ENCODE measurements at places on chromosomes 4 and X.

DNA sequence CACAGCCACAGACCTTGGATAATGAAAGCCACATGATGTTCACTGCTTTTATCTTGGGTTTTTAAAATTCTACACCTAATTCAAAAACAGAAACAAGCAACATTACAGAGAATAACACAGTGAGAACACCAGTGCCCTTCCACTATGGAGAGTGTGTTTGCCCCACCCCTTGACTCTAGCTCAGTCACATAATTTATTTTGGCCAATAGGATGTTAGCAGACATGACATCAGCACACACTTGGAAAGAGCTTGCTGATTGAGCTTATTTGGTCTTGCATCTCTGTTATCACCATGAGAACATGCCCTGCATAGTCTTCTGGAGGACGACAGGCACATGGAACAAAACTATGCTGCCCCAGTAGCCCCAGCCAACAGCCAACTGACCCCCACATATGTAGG is 118.1 kb downstream of the HNRNPD start:
- DNase-seq: no peak

GRCh38 chrX:7378406-7378805 is 230.5 kb upstream of the PUDP start:
- no peak for DNase-seq

GRCh38 chr4:156779774-156780173 is 191.8 kb downstream of the PDGFC start:
- DNase-seq: peak; percentile 2

DNA sequence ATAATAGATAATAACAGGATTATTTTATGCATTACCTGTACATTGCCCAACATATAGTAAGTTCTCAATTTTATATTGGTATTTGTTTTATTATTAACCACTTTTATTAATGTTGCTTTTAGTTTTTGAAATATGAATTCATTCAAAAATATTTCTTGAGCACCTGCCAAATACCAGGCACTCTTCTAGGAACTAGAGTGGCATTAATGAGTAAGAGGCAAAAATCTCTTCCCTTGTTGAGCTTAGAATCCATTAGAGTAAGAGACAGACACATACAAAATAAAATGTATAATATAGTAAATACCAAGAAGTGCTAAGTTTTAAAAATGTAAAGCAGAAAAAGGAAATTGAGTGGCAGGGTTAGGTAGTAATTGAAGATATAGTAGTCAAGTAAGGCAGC is 45.8 kb downstream of the TET2 start:
- no peak for DNase-seq

GRCh38 chr4:11359591-11359990 is 69.1 kb downstream of the HS3ST1 start:
- no peak for DNase-seq

DNA sequence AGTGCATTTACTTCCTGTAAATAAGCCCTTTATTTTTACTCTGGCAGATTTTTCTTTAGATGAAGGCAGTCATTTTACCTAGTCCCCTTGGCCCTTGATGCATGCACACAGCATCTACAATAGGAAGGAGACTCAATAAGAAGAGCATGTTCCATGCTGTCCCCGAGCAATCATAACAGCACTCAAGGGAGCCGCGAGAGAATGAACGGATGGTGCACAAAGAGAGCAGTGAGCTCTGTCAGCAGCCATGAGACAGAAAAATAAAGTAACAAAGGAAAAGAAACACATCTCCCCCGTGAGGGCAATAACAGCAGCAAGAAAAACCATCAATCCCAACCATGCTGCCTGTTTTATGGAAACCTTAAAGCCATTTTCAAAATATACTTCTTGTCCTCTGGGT is 11.9 kb downstream of the SMIM31 start:
- no peak for DNase-seq

DNA sequence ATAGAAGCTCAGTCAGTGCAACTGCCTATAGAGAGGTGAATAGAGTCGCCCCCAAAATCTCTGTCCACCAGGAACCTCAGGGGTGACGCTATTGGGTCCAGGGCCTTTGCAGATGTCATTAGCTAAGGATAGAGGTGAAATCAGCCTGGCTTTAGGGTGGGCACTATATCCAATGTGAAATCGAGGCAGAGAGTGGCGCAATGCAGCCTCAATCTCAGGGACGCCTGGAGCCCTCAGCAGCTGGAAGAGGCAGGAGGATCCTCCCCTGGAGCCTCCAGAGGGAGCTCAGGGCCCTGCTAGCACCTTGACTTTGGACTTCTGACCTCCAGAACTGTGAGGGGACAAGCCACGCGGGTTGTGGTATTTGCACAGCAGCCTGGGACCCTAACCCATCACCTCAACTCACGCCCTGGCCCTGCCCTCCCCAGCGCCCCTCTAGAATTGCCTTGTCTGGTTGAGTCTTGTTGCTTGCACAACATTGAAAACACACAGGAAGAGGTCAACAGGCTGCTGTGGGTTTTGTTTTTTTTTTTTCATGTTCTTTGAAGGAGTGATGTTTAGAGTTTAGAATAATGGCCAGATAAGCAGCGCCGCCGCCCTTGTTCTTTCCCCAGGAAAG is 89.4 kb upstream of the PSAPL1 start:
- DNase-seq: no peak

DNA sequence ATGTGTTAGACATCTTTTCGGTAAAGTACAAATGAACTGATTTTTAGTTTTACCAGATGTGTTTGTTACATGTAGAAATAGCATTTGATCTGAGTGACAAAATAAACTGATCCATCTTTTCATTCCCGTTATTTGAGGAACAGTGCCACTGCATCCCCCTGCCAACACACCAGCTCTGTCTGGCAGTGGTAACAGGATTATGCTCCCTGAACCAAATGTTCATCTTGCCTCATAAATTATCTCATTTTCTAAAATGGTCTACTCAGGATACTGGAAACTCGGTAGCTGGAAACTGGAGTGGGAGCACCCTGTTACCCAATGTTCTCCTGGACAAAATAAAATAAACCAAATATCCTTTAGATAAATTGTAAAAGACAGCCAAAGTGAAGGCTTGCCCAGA is 171.6 kb downstream of the FAT4 start:
- no peak for DNase-seq

GRCh38 chrX:99750721-99751120 is 659.4 kb downstream of the PCDH19 start:
- no peak for DNase-seq

DNA sequence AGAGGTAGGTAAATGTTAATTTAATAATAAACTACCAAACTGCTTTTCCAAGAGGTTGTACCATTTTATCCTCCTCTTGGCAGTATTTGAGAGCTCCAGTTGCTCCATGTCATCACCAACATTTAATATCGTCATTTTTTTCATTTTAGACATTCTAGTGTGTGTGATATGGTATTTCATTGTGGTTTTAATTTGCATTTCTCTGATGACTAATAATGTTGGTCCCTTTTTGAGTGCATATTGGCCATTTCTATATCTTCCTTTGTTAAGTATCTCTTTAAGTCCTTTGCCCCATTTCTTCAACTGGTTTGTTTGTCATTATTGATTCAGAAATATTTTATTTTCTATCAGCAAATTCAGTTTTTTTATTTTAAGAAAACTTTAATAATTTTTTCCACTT is 88.8 kb downstream of the MAPK10 start:
- no peak for DNase-seq

DNA sequence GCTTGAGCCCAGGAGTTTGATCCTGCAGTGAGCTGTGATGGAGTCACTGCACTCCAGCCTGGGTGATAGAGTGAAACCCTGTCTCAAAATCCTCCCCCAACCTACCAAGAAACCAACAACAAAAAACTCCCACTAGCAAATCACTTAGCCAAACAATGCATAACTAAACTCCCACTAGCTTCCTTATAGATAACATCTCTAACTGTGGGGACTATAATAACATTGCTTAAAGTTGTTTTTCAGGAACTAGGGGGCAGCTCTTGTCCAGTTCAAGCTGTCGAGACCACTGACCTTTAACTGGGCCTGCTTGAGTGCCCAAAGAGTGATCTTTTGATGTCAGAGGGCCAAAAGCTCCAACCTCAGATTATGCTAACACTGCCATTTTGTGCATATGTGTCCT is 81.7 kb downstream of the FREM3 start:
- DNase-seq: no peak

DNA sequence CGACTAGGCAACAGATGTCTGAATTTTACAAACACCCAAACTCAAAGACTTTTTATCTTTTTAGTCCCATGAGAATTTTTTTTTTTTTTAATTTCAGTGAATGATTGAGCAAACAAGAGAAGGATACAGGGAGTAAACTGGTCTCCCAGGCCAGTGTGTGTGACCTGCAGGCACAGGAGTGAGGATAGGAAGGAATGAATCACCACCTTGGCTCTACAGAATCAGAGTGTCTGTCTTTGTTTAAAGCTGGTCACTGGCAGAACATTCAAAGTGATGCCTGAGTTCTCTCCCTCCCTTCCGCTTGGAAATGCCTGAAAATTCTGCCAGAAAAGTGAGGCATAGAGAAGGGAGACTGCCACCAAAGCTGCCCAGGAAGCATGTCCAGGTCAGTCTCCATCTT is 69.5 kb downstream of the PARM1 start:
- DNase-seq: no peak

GRCh38 chrX:47651043-47651905 is 911 bp upstream of the ELK1 start:
- no peak for DNase-seq

DNA sequence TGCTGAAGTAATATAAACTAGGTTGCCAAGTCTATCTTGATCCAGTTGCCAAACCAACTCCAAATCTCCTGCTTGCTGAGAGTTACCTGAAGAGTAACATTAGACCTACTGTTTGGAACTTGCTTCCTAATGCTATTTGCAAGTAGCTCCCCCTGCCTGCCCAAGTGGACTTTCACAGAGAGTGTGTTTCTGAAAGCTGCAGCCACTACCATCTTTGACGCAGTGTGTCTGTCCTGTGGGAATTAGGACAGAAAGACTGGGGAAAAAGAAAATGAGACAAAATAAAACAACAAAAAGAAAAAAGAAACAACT is 195.0 kb upstream of the HS3ST1 start:
- DNase-seq: peak; percentile 77

DNA sequence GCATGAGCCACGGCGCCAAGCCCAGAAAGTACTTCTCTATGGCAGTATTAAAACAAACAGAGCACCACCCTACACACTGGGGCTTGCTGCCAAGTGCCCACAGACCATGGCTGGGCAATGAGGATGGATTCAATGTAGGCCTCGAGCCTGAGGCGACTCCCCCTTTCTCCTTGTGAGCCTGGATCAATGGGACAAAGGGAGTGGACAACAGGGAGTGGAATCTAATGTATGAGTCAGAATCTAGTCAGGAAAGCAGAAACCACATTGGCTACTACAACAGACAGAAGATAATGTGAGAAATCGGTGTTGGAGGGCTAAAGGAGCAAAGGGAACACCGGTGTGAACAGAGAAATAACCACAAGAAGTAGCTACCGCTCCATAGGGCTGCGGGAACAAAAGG is 37.7 kb upstream of the OCIAD2 start:
- peak; percentile 48 for DNase-seq

GRCh38 chrX:68867458-68868112 is 38.8 kb downstream of the EFNB1 start:
- DNase-seq: no peak

DNA sequence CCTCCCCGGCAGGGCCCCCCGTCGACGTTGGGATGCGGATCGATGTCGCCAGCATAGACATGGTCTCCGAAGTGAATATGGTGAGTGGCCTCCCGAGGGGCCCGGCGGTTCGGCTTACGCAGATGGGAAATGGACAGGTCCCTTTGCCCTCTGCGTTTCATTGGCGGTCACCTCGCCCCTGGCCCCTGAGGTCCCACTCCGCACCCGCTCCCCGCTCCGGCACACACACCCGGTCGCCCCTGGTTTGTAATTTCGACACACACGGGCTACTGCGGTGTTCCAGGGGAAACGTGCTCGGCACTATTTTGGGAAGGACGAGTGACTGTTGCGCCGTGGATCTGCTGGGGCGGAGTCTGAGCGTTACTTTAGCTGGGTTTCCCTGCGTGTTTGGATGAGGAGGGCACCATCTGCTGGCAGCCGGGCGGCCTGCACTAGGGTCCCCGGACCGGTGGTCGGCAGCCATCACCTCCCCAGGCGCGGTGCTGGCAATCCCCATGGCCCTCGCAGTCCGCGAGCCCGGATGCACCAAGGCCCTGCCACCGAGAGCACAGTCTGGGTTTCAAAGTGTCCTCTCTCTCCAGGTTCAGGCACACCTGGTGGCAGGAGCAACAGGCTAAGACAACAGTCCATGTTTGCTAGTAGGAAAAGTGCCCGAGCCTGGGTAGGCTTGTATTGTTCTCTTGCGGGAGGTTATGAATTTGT is 1.2 kb downstream of the GABRB1 start:
- DNase-seq: peak; percentile 84
